ENCODE measurements at places on chromosomes 3 and 15.

DNA sequence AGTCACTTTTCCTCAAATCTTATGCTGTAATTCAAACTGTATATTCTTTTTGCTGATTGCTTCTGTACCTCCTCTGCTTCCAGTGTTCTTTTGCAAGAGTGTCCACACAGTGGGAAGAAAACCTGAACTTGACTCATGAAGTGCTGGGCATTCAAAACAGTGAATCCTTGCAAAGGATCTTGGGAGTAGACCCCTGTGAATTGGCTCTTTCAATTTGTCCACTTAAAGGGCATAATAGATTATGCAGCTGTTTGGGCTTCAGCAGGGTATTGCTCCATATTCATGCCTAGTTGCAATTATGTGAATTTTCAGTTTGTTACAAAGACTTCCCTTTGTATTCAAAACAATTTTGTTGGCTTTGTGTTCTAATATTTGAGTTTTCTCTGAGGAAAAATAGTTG is 11.4 kb downstream of the ZFAND6 start:
- DNase-seq = peak; percentile 5

DNA sequence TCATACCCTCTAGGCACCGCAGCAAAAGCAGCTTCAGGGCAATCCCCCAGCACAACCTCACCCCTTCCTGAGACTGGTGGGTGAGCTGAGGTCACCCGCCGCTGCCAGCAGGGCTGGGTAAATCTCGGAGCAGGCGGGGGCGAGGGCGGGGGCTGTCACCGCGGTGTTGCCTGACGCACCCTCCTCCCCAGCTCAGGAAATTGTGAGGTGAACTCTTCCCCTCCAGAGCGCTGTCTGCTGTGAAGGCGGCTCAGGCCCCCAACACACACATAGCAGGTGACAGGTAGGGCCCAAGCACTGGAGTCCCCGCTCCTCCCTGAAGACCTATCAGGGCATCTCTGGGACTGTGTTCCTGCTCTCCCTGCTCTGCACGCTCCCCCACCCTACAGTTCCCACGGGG is 30.2 kb upstream of the FURIN start:
- DNase-seq = no peak

DNA sequence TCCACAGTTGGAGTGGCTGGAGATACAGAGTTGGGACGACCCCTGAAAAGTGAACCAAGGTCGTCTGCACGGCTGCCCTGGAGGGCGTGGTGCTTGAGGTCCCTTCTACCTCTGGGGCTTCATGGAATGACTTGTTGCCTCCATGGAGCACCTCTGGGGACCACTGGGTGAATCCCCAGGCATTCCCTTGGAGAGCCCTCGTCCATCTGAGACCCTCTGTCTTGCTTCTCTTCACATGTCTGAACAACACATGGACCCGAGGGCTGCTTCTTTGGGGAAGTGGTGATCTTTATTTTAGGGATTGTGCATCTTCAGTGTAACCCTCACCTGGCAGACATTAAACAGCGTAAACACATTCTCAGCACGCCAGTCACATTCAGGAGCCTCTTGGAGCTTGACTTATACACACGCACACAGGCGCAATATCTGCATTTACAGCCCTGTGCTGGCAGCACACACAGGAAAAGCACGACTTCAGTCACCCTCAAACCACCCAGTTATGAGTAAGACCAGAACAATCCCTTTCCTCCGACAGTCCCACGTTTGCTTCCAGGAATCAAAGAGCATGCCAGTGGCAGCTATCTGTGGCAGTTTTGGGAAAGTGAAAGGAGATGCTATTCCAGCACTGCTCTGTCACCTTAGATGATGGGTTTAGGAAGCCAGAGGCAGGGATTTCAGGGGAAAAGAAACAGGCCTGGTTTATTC is 12.6 kb downstream of the FAM107A start:
- DNase-seq = no peak

- DNase-seq = no peak
These were observed 12.5 kb downstream of the LPP start for GRCh38 chr3:188166441-188166840.

DNA sequence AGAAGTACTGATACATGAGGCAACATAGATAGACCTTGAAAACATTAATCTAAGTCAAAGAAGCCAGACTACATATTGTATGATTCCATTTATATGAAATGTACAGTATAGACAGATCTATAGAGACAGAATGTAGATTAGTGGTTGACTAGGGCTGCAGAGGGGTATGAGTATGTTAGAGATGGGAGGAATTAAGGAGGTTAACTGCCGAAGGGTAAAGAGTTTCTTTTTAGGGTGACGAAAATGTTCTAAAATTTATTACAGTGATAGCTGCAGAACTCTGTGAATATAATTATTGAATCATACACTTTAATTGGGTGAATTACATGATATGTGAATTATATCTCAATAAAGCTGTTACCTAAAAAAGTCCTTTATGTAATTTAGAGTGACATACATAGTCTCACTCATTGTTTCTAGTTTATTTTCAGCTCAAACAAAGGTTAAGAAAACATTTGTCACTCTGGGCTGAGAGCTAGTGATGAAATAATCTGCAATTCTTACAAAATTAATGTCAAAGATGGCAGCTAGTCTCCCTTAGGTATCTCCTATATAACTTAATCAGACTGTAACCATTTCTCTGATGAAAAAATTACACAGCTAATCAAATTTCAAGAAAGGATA is 61.4 kb downstream of the DENND4A start:
- DNase-seq = no peak

- no peak for DNase-seq
These were observed 25.4 kb downstream of the ADPGK start for GRCh38 chr15:72758182-72758581.

- DNase-seq = no peak
These were observed 12.6 kb downstream of the CCR5 start for GRCh38 chr3:46383211-46383950.

DNA sequence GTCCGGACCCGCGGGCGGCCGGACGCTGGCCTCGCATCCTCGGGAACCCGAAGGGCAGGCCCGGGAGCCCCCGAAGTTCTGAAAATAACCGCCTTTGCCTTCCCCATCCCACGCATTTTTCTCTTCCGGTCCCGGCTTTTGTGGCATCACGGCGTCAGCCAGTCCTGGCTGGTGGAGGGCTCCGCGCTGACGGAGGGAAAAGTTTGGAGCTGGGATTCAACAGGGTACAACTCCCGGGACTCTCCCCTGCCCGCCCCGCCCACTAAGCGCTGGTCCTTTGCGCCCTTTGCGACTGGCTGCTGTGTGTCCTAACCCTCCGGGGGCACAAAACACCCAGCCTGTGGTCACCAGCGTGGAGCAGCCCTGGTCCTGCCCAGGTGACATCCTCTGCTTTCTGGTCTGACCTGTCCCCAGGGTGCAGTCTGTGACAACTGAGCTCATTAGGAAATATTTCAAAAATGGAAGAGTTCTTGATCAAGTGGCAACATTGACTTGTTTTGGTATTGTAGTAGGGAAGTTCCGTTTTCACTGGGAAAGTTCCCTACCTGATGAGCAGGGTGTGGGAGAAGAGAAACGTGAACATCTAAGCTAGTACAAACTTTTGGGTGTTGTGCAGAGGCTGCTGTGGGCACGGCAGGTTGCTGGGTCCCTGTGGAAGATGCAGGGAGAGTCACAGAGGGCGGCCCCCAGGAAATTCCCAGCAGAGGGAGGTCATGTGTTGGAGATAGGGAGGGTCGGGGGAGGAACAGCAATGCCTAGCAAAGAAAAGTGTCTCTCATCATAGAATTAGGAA is 775 bp downstream of the ARNT2 start:
- DNase-seq = peak; percentile 85
